Hindlimb muscle (tissue), 1 donor: ENCODE measurements at places on chromosomes 13 and 19. TPM values are rescaled to one million over a fixed set of nuclear protein-coding genes. Genes with fewer than 3 reads are reported as not detected.

- DNase-seq: no peak
Observed at GRCh38 chr19:1675633-1676350, 23.4 kb upstream of the TCF3 start.

DNA sequence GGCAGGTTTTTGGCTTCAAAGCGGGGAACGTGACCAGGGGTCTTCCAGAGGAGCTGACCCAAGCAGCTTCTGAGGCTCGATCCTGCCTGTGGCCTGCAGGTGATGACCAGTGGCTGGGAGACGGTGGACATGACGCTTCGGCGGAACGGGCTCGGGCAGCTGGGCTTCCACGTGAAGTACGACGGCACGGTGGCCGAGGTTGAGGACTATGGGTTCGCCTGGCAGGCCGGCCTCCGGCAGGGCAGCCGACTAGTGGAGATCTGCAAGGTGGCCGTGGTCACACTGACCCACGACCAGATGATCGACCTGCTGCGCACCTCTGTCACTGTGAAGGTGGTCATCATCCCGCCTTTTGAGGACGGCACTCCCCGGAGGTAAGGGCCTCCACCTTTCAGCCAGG lies 93.6 kb downstream of the DPF1 start:
- no peak for DNase-seq

GRCh38 chr19:51292971-51293370 lies 18.5 kb upstream of the IGLON5 start:
- DNase-seq: no peak

DNA sequence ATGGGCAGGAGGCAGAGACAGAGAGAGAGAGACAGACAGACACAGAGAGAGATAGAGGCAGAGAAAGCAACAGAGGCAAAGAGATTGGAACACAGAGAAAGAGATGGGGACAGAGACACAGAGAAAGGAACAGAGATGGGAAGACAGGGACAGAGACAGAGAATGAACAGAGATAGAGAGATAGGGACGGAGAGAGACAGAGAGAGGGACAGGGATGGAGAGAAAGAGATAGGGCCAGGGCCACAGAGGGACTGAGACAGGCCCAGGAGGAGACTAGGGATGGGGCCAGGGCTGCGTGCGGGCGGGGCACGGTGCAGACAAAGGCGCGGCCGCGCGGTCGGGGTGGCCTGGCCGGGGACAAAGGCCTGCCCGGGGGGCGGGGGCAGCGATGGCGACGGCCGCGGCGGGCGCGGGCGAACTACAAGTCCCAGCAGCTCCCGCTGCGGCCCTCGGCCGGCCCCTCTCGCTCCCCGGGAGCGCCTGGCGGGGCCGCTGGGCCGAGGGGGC lies at the start of gene ZNF358:
ZNF358 (plus strand) TSS at position 459 of the 507 bp plus-strand sequence. CDS start 3,140 bp downstream, outside the sequence.
- peak; percentile 82 for DNase-seq

GRCh38 chr19:311813-312261 lies 20.6 kb upstream of the PLPP2 start:
- DNase-seq: no peak

DNA sequence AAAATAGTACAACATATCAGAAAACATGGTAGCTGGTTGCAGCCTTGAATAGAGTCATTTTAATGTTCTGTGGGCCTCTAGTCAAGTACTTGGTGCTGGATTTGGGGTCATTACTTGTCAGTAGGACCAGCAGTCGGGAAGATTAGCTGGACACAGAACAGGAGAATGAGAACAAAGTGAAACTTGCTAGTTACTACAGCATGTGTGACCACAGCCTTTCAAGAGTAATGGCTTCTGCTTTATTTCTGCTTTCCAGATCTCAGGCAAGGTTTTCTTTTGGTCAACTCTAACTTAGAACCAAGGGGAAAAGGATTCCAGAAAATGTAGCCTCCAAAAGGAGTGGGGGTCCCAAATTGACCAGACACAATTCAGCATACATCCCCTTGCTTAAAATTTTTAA lies 17.1 kb upstream of the VWA8 start:
- DNase-seq: no peak

DNA sequence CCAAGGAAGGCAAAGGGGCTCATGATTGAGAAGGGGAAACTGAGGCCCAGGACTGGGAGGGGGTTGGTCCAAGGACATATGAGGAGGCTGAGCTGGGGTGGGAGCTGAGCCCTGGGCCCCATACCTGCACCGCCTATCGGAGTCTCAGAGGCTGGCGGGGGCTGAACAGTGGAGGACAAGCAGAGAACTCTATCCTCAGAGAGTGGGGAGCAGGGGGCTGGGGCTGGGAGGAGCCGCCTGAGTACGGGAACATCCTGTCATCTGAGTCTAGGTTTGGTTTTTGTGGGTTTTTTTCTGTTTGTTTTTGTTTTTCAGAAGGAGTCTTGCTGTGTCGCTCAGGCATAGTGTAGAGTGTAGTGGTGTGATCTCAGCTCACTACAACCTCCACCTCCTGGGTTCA lies 6.2 kb downstream of the ARRDC2 start:
- DNase-seq: no peak

The MEX3D gene
- 30.4 TPM for polyA plus RNA-seq
